ENCODE measurements at places on chromosomes 7 and 10.

- ATAC-seq, result no peak
Observed at GRCh38 chr7:46089281-46089680, 168.2 kb upstream of the IGFBP3 start.

- no peak for ATAC-seq
Observed at GRCh38 chr7:26862834-26863233, 1.6 kb downstream of the SKAP2 start.

DNA sequence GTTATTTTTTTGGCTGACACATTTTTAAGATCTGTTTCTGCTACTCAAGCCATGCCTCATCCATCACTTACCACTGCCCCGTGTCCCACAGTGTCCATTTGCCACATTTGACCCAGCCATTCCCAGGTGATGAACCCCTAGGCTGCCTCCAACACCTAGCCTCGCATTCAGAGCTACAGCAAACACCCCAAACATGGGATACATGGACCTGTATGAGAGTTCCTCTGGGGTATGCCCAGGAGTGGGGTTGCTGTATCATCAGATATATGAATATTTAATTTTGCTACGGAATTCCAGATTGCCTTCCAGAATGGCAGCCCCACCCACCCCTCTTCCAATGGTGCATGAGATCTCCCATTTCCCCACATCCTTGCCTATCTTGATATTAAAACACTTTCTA is 190.1 kb upstream of the RNF32 start:
- no peak for ATAC-seq

DNA sequence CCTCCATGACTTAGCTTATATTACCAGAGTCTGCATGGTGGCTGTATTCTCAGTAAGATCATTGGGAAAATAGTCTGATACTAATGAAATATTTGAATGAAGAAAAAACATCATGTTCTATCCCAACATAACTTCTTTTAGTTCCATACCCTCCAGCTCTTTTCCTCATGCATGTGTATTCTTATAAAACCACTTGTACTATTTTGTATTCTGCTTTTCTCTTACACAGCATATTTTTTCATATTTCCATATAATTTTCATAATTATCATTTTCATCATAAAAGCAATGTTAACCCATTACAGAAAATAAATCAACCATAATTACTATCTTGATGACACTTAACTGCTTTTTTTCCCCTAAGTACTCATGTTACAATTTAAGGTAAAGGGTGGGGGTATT is 371.2 kb upstream of the LRGUK start:
- no peak for ATAC-seq

- ATAC-seq, result no peak
Observed at GRCh38 chr7:90846192-90846591, 250.1 kb downstream of the CDK14 start.

GRCh38 chr7:112669306-112669705 is 120.9 kb downstream of the TMEM168 start:
- no peak for ATAC-seq

DNA sequence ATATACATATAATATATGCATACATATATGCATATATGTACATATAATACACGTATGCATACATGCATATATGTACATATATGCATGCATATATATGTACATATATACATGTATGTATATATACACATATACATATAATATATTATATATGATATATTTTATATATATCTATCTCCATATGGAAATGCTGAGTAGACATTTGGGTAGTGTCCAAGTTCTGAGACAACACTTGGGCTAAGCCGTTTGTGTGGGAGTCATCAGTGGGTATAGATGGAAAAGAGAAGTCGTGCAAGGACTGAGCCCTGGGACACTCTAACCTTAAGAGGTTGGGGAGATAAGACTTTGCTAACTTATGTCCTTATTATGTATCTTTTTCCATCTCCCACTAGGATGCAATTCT is 165.2 kb upstream of the PODXL start:
- ATAC-seq, result no peak

DNA sequence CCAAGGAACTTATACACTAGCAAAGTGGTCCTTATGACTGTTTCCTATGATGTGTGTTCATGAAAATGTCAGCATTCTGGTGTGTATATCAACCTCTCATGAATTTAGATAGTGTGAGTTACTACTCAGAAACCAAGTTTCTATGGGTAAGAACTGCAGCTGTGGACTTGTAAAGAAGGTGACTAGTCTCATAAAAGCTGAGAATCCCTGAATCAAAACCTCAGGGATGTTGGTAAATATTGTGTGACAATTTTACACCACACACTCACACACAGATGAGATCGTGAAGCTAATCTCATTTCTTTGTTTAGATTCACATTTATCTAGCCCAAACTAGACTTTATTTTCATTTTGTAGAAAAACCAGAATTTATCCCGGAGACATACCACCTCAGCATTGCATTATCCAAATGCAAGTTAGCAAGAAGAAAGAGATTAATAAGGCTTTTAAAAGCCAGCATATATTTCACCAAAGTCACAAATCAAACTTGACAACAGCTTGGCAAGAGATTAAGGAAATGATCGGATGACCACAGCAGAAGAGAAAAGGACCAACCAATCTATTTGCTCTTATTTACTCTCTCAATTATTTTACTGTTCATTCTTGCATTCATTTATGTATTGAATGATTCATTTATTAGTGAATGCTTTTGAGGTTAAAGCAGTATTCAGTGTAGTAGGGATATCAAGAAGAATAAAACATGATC is 92.9 kb downstream of the PLXDC2 start:
- peak; percentile 72 for ATAC-seq

- ATAC-seq, result no peak
Observed at GRCh38 chr10:73424478-73424877, 8.9 kb downstream of the MSS51 start.

DNA sequence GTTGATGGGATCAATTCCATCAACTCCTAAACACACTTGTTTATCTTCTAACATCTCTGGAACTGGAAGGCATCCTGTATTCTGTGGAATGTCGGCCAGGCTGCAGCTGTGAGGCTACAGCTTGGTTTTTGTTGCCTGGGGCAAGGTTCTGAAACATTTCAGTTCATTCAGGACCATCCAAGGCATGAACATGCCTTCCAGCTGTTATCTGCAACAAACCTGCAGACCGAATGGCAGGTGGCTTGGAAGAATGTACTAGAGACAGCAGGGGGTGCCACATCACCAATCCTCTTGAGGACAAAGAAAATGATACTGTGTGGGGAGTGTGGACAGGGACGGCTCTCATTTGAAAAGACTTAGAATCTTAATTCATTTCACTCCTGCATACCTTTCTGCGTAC is 12.4 kb downstream of the PAPOLB start:
- ATAC-seq, result peak; percentile 81

- no peak for ATAC-seq
Observed at GRCh38 chr10:25639646-25640045, 294.4 kb upstream of the MYO3A start.

- no peak for ATAC-seq
Observed at GRCh38 chr7:101102026-101102425, 16.7 kb downstream of the TRIM56 start.

DNA sequence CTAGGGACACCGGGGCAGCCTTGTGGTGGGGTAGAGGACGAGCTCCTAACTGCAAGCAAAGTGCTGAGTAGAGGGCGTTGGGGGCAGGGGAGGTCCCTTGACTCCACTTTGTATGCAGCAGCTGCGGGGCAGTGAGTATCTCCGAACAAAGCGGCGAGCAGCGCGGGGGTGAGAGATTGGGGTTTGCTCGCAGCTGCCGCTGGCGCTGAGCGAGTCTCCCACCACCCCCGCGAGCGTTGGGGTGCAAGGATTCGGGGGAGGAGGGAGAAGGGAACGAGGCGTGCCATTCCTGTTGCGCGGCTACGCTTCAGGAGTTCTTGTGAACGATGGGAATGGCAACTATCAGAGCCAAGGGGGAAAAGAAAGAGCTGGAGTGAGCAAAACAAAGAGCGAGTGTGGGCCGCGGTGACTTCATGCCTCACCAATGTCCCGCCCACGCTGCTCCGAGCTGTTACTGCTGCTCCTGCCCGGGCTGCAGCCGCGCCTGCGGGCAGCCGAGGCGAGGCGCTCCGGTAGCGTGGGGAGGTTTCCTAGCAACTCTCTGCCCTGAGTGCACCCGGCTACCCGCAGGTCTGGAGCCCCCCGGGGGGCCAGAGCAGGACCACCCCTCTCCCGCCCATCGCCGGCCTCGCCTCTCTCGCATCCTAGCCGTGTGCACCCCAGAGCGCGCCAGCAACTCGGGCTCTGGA is at the start of gene ITGB8:
TSS of gene ITGB8 (plus strand) at position 662 of the 689 bp plus-strand sequence. CDS start 907 bp downstream, outside the sequence.
- peak; percentile 90 for ATAC-seq

GRCh38 chr10:28873540-28873939 is 196.2 kb downstream of the BAMBI start:
- no peak for ATAC-seq

- no peak for ATAC-seq
Observed at GRCh38 chr7:159036916-159037605, 107.6 kb downstream of the VIPR2 start.
